Cardiac septum (tissue), 1 donor: ENCODE measurements at places on chromosomes 4 and X.
A peak's percentile ranks its signal among the peaks of the same experiment; 100 is the strongest.

GRCh38 chrX:34300871-34301270, 168.8 kb upstream of the FAM47A start:
- DNase-seq = no peak

- no peak for DNase-seq
These were observed 85.0 kb downstream of the WWC2 start for GRCh38 chr4:183183906-183184535.

GRCh38 chrX:330726-331150, 12.1 kb upstream of the GTPBP6 start:
- DNase-seq = no peak

DNA sequence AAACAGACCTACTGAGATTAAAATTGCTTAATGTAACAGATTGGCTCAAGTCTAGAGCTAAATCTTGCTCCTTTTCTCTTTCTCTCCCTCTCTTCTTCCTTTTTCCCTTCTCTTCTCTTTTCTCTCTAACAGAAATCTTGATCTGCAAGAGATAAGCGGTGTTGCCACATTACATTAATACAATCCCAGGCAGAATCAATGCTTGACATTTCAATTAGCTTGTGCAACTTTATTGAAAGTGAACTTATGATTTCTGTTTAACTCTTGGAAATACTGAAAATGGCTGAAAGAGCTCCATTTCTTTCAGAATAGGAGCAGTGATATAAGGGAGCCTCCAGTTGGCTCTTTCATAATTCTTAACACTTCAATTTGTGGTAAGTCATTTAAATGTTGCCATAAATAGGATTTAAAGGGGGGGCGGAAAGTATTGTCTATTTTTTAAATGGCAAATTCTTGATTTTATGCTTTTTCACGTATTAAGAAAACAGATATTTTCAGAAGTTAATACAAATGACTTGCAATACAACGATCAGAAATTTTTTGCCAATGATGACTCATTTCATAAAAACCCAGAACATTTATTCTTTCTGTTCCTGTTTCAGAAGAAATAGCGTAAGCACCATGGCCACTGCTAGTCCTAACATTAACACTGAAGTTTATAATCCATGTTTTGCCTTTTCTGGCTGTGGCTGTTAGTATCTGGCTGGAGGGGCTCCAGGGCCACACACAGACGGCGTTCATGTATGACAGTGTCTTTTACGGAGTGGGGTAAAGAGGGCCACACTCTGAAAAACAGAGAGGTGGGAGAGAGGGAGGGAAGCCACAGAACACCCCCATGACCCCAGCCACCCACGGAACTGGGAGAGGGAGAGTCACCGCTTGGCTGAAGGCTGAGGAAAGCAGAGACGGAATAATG, 115.7 kb upstream of the FAT1 start:
- DNase-seq = no peak

- no peak for DNase-seq
These were observed 20.8 kb downstream of the SPON2 start for GRCh38 chr4:1151541-1151940.

GRCh38 chr4:115028682-115029410, 84.6 kb downstream of the NDST4 start:
- no peak for DNase-seq

DNA sequence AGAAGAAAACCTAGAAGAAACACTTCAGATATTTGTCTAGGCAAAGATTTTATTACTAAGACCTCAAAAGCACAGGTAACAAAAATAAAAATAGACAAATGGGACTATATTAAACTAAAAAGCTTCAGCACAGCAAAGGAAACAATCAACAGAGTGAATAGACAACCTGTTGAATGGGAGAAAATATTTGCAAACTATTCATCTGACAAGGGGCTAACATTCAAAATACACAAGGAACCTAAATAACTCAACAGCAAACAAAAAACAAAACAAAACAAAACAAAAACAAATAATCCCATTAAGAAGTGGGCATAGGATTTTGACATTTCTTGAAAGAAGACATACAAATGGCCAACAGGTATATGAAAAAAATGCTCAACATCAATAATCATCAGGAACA, 192.7 kb upstream of the ZCCHC13 start:
- DNase-seq = no peak

DNA sequence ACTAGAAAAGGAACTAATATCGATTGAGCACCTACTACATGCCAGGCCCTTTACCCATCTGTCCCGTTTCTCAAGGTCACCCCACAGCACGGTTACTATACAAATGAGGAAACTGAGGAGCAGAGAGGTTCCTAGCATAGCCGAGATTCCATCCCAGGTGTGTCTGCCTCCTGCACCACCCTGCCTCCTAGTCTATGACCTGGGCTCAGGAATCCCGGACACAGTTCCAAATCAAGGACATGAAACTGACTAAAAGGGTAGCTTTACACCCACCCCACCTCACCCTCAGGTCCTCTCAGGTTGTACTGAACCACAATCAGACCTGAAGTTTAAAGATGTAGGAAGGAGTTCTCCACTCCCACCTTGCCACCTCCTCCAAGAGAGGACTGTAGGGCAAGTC, 55.6 kb downstream of the APBB2 start:
- DNase-seq = no peak

- DNase-seq = peak; percentile 5
These were observed 25.4 kb upstream of the ARSD start for GRCh38 chrX:2954541-2954940.

- peak; percentile 73 for DNase-seq
These were observed 14.3 kb upstream of the NAT8L start for GRCh38 chr4:2044542-2045517.

DNA sequence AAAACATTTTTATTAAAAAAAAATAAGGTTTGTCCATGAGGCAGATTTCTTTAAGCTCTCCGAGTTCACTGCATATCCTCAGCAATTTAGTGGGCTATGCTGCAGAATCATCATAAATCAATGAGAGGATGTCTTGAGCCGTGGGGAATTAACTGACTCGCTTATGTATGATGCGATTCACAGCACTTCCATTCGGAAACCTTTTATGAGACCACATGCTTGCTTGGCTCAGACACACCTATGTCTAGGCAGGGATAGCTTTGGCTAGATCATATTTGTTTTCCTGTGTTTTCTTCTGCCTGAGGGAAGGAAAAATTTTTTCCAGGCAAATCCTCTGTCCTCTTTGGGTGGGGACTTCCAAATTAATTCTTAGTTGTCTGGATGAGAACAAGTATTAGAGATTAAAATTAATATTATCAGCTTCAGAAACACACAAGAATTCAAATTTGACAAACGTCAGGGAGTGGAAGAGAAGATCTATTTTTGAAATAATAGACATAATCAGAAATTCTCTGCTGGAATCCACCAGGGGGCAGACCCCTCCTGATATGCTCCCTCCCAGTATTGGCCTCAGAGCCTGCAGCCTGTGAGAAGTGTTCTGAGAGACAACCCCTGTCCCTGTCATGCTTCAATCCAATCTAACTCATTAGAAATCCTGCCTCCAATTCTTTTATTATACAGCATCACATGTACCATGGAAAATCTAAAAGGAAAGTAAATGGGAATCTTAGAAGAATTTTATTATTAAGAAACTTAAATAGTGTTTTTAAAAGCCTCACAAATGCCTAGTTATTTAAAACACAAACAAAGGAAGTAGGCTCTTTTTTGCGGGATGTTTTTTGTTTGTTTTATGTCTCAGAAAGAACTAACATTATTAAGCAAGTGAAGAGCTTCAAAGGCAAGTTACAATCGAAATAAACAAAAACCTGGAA, 345.1 kb upstream of the TACR3 start:
- DNase-seq = no peak

GRCh38 chr4:6687947-6688878, 5.5 kb upstream of the S100P start:
- no peak for DNase-seq

DNA sequence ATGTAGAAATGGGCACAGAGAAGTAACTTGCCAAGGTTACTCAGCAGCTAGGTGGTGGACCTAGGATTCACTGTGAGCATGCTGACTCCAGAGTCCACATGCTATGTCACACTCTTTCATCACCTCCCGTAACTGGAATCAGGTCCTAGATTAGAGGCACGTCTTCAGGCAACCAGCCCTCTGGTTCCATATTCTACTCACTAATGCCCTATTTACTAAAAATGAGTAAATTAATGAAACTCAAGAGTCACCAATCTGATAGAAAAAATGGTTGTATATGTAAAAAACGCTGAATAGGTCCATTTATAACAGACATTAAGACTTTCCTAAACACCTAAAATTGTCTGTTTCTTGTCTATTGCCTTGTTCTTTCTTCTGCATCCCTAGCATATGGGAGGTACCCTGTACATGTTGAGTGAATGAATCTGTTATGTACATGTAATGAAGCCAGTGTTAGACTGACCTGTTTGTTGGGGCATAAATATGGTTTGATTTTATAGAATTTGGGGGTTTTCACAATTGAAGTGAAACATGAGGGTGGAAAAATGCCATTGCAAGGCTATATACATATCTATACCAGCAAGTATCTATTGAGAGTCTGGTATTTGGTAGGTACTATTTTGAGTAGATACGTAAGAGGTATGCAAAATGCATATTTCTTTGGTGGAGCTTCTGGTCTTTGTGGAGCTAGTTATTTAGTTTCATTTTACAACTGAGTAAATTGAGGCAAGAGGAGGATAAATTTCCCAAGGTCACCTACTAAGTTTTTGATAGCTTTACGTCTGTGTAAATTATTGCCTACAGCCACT, 7.5 kb upstream of the RUFY3 start:
- no peak for DNase-seq

- no peak for DNase-seq
These were observed 17.8 kb downstream of the TMPRSS11E start for GRCh38 chr4:68465058-68465457.

DNA sequence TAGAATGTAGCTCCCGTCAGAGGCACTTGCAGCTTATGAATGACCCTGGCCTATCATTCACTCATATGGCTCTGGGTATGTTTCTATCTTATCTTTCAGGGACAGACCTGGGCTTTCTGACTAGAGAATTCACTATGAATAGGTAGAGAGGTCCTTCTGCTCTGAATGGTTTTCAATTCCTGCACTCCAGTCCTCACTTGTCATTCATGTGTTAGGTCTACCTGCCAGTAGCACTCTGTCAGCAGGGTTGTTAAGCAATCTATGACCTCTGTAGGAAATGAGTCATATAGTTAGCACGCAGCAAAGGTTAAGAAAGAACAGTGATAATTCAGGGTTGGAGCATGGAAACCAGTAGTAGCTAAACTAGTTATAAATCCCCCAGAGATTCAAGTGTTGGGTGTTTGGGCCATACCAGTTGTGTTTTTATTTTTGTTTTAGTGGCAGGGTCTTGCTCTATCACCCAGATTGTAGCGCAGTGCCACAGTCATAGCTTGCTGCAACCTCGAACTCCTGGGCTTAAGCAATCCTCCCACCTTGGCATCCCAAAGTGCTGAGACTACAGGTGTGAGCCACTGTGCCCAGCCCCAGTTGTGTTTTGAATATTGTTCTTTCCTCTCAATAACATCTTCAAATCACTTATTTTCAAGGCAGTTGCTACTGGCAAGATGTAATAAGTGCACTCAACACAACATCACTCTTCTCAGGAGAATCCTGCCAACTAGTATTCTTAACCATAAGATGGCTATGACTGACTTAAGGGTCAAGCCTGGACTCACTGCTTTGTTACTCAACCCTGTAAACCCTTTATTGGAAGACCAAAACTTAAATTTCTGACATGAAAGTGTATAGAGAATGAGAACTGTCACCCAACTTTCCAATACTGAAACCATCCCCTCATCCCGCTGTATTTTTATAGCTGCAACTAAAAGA, 25.1 kb downstream of the ARL13A start:
- no peak for DNase-seq

GRCh38 chrX:109585488-109585887, 39.5 kb downstream of the KCNE5 start:
- no peak for DNase-seq

DNA sequence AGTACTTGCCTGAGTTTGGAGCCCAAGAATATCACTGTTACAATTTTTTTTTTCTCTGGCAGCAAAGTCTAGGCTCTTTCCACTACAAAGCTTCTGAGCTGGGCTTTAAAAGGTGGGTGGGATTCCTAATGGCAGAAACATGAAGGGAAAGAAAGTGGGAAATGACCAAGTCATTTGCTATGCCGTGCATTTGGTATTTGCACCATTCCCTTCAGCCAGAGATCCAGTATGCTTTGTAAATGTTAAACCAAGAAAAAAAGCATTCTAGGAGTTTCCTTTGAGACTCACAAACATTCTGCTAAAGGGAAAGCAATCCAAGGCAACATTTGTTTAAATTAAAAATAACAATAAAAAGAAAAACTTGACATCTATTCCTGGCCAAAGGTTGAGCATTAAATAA, 451.2 kb downstream of the RAB28 start:
- DNase-seq = no peak

GRCh38 chr4:148445071-148445859, 3.1 kb upstream of the NR3C2 start:
- DNase-seq = peak; percentile 84

DNA sequence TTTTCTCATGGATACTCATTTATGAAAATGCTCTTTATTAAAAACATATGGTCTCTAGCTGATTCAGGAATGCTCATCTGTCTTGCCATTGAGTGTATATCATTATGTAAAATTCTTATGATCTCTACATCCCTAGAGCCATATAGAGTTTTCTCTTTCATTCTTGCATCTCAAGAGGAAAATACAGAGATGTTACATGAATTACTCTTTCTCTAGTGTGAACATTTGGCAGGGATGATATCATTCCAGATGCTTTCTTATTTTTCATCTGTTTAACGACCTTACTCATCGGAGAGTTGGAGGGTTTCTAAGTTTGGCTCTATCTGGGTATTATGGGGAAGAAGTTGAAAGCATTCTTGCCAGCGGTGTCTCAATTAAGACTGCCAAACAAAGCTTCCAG, 202.9 kb upstream of the SLC7A11 start:
- no peak for DNase-seq

DNA sequence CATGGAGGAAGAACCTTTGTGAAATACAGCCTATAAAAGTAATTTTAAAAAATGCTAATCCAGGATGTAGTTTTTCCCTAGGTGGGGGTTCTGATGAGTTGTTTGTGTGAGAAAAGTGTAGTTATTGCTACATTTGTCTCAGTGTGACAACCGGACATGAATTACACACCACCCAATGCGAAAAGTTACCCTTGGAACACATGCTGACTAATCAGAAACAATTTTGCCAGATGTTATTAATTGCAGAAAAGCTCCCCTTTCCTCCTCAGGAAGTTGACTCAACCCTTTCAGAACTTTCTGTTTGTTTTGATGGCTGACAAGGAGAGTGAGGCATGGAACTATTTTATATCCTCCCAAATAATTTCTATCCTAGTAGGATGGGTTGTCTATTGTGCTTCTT, 38.1 kb upstream of the EDA2R start:
- no peak for DNase-seq

- DNase-seq = no peak
These were observed 93.7 kb downstream of the ADGRL3 start for GRCh38 chr4:61293707-61294400.

DNA sequence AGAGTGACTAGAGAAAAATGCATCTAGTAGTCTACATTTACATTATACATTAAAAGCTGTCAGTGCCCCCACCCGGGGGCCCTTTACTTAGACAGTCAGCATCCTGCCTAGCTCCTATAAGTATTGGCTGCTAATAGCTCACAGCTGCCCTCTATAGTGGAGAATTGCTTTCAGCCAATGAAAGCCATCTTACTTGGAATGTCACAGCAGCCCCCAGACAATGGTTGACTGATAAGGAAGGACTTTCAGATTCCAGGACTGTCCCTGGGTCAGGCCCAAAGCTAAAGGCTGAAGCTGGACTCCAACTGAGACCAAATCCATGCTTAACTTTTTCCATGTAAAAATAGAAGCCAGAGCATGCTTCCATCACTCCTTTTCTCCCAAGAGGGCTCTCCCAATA, 196.9 kb downstream of the ANKRD50 start:
- no peak for DNase-seq
